Activated CD4-positive, alpha-beta T cell treated with anti-CD3 and anti-CD28 coated beads, Interleukin-2, amount 10 ng/mL, durations not matched to agents 7 days and 5 days (primary cell): ENCODE measurements at places on chromosomes 12 and 14. TPM values are rescaled to one million over a fixed set of nuclear protein-coding genes. Genes with fewer than 3 reads are reported as not detected.
A peak's percentile ranks its signal among the peaks of the same experiment; 100 is the strongest.

The GPR132 gene
- total RNA-seq = 46.6 TPM

The SLC10A1 gene
- total RNA-seq = not detected

GRCh38 chr12:52320784-52321400 lies at the start of gene KRT83:
Gene KRT83 (minus strand): TSS chr12:52321398. CDS start chr12:52321335, 63 bp downstream.
- H3K27me3 ChIP-seq = peaks cover 28% of the 10 kb centered on the region
- no peaks in the 10 kb centered on the region for H3K36me3 ChIP-seq
- no peak within 1 kb of the TSS for H3K27ac ChIP-seq
- no peak within 1 kb of the TSS for H3K4me3 ChIP-seq
- no peak for DNase-seq

DNA sequence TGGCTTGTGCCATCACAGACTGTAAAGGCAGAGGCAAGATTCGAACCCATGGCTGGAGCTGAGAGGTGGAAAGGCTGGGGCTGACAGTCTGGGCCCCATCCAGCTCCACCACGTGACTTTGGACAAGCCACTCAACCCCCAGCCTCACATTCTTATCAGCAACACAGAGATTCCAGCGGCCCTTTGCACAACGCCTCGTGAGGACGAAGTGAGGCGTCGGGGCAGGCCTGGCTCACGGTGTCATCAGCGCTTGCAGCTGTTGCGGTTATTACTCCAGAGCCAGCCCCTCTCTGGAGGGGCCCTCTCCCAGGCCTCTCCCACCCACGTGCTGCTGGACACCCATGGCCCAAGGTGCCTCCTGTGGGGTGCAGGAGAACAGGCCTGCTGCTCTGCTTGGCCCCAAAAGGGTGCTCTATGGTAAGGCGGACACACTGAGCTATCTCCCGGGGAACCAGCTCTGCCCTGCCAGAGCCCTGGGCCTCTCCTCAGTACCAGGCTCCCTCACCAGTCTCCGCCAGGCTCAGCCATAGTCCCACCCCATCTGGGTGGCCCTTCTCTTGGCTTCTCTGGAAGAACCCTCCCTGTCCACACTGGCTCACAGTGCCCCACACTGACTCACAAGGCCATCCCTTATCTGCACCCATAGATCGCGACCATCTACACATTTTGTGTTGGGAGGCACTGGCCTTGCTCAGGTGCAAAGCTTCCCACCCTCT lies 21.1 kb downstream of the CHGA start:
- H3K27ac ChIP-seq = peak overlapping the region; percentile 70
- no peaks in the 10 kb centered on the region for H3K27me3 ChIP-seq
- no peak overlapping the region for H3K4me3 ChIP-seq
- no peak for DNase-seq
- no peaks in the 10 kb centered on the region for H3K4me1 ChIP-seq

DNA sequence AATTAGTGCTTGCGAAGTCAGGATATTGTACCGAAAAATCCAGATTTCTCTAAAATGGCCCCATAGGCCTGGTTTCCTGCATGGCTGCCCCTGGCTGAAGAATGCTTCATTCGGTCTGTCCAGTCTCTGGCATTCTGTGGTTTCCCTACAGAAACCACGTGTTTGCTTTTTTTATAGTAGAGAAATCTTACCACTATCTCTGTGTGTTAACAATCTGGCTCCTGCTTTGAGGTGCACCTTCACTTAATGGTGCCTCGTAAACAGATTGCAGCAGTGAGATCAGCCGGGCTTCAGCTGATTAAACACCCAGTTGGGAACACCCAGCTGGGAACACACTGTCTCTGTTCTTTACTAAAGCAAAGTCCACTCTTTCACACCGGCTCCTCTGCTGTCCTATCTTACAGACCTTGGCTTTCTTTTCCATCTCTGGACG lies 6.7 kb upstream of the DNAAF2 start:
- no peak for DNase-seq
- peaks cover 40% of the 10 kb centered on the region for H3K4me1 ChIP-seq
- no peak overlapping the region for H3K4me3 ChIP-seq
- peaks cover 44% of the 10 kb centered on the region for H3K36me3 ChIP-seq
- no peaks in the 10 kb centered on the region for H3K27me3 ChIP-seq

DNA sequence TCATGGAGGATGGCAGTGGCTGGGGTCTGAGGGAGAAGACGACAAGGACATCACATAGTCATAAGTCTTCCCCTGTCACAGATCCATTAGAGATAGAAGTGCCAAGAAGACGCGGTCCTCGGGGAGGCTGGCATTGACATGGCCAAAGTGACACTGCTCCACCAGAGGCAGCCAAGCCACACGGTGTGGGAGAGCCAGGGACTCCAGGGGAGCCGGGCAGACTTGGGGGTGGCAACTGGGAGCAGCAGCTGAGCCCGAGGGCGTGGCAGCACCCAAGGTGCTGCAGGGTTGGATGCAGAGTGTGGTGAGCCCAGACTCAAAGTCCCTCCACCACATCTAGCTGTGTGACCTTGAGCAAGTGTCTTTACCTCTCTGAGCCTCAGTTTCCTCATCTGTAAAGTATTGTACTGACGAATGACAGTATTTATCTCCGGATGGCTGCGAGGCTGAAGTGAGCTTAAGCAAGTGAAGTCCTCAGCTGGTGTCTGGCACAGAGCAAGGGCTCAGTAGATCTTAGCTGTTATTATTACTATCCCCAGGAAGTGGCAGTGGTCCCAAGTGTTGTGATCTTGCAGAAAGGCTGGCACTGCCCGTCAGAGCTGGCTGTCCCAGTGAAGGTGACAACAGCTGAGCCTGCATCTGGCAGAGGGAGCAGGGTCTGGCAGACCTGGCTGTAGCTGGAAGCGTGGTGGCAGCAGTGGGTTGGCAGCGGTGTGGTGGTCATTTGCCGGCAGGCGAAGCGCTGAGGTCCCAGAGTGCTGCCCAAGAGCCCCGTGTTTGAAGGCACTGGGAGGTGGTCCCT lies 54.9 kb downstream of the ZNF664 start:
- H3K36me3 ChIP-seq = no peaks in the 10 kb centered on the region
- peaks cover 10% of the 10 kb centered on the region for H3K4me1 ChIP-seq
- H3K27ac ChIP-seq = no peak overlapping the region
- no peak overlapping the region for H3K4me3 ChIP-seq
- no peaks in the 10 kb centered on the region for H3K27me3 ChIP-seq

DNA sequence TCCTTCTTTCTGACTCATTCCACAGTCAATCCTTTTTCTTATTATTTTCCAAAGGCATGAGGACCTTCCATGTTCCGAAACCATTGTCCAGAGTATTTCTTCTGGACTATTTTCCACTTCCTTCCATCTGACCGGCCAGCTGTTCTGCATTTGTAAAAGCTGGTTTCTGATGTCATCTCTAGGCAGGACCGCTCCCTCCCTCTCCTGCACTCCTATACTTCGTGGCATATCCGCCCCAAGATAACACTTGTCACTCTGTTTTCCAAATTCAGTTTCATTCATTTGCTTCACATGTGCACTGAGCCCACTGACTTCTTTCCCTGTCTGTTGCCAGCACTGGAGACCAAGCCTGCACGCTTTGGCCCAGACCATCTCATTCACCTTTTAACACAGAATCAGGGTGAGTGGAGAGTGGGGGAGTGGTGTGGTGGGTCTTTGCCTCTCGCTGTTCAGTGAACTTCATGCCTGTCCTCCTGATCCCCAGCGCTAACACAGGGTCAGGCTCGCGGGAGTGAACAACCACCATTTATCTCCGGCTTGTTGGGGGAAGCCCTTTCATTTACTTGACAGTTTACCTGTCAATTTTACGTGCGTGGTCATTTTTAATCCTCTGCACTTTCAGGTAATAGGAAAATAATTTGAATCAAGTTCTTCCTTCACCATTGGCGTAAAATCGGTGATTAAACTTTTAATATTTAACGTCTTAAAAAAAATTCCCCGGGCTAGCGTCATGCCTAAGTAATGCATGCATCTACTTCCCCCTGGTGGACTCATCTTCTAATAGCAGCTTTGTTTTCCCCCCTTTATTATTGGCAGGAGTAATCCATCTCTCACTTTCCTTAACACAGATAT lies 52.5 kb downstream of the C12orf75 start:
- no peak overlapping the region for H3K27ac ChIP-seq
- H3K4me1 ChIP-seq = no peaks in the 10 kb centered on the region
- H3K36me3 ChIP-seq = no peaks in the 10 kb centered on the region
- H3K4me3 ChIP-seq = no peak overlapping the region
- peak; percentile 42 for DNase-seq
- no peaks in the 10 kb centered on the region for H3K27me3 ChIP-seq

DNA sequence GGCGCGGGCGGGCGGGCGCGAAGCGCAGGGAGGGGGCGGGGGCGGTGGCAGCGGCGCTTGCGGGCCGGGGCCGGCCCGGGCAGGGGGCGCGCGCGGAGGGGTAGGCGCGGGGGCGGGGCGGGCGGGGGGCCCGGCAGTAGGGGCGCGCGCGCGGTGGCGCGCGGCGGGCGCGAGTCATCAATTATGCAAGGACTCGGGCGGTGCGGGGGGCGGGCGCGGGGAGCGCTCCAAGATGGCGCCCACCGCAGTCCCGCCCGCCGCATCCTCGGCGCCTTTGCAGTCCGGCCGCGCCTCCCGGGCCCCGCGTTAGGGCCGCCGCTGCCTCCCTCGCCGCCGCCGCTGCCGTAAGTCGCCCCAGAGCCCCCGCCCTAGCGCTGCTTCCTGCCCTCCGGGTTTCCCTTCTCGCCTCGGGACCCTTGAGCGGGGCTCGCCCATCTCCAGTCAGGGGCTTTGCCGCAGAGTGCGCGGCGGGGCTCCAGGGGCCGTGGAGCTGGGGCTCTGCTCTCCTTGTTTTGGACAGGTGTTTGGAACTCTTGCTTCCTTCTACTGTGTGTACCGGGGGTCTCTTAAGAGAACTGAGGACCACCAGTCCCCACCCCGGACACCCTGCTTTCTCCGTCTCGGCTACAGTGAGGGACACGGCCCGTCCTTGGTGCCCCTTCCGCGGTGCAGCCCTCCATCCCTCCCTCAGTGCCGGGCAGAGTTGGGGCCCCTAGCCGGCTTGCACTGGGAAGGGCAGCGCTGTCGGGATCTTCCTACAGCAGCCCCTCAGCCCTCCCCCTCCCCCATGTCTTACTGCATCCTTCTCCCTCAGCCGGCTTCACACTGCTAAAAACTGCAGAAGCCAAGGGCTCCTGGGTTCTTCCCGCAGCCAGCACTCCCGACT lies at the start of gene SCN8A:
Gene SCN8A, plus strand, starts transcription at position 218 of the 886 bp plus-strand sequence. CDS start 71,585 bp downstream, outside the sequence.
- H3K4me1 ChIP-seq = peaks cover 13% of the 10 kb centered on the region
- DNase-seq = peak; percentile 47
- peak within 1 kb of the TSS; percentile 23 for H3K27ac ChIP-seq
- H3K36me3 ChIP-seq = no peaks in the 10 kb centered on the region
- H3K27me3 ChIP-seq = peaks cover 68% of the 10 kb centered on the region

DNA sequence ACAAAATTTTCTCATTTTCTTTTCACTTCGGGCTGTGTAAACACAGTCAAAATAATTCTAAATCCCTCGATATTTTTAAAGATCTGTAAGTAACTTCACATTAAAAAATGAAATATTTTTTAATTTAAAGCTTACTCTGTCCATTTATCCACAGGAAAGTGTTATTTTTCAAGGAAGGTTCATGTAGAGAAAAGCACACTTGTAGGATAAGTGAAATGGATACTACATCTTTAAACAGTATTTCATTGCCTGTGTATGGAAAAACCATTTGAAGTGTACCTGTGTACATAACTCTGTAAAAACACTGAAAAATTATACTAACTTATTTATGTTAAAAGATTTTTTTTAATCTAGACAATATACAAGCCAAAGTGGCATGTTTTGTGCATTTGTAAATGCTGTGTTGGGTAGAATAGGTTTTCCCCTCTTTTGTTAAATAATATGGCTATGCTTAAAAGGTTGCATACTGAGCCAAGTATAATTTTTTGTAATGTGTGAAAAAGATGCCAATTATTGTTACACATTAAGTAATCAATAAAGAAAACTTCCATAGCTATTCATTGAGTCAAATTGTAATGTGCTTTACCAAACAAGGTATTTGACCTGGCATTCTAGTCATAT lies 4.8 kb downstream of the CDKN1B start:
- no peak for DNase-seq
- peaks cover 74% of the 10 kb centered on the region for H3K36me3 ChIP-seq

GRCh38 chr14:54653712-54654469 lies 87.0 kb downstream of the SAMD4A start:
- DNase-seq = no peak
- no peak overlapping the region for H3K27ac ChIP-seq
- peaks cover 31% of the 10 kb centered on the region for H3K27me3 ChIP-seq
- no peak overlapping the region for H3K4me3 ChIP-seq
